ENCODE measurements at places on chromosomes 2 and 18.

GRCh38 chr2:216606551-216607276 lies 26.5 kb upstream of the IGFBP2 start:
- no peaks in the 10 kb centered on the region for H3K36me3 ChIP-seq
- H3K4me3 ChIP-seq = no peak overlapping the region
- DNase-seq = no peak
- H3K27ac ChIP-seq = no peak overlapping the region

DNA sequence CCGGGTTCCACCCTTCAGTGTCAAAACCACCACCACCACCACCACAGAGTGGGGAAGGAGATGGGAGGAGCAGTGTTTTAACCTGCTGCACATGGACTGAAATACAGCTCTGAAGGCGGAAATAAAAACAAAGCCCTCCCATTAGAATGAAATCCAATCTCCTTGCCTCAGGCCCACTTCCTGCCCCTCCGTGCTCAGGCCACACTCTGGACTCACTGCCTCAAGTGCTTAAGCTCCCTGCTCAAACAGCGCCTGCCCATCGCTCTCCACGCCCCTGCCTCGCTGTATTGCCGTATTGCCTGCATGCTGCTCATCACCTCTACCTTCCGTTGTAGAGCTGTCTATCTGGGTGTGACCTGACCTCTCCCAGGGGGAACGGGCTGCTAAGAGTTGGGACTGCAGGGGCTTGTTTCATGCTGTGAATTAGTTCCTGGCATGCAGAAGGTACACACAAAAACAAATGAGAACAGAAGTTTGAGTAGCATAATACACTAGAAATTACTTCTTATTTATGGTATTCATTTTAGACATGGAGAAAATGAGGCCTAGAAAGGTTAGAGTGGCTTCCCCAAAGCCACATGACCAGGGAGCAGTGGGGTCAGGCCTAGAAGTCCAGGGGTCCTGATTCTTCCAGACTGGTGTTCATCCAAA lies 31.6 kb upstream of the NEB start:
- H3K36me3 ChIP-seq = no peaks in the 10 kb centered on the region
- H3K4me1 ChIP-seq = no peaks in the 10 kb centered on the region
- no peak overlapping the region for H3K27ac ChIP-seq
- no peak for DNase-seq
- no peak overlapping the region for H3K4me3 ChIP-seq

- H3K4me1 ChIP-seq = peaks cover 4% of the 10 kb centered on the region
- H3K27ac ChIP-seq = no peak overlapping the region
- no peaks in the 10 kb centered on the region for H3K27me3 ChIP-seq
- no peak for DNase-seq
- H3K4me3 ChIP-seq = no peak overlapping the region
Observed at GRCh38 chr2:24883946-24884345, 36.1 kb downstream of the ADCY3 start.

- H3K4me1 ChIP-seq = peaks cover 11% of the 10 kb centered on the region
- H3K27ac ChIP-seq = no peak overlapping the region
- H3K27me3 ChIP-seq = no peaks in the 10 kb centered on the region
- DNase-seq = no peak
- no peak overlapping the region for H3K4me3 ChIP-seq
- no peaks in the 10 kb centered on the region for H3K36me3 ChIP-seq
Observed at GRCh38 chr2:42823744-42824453, 31.5 kb upstream of the HAAO start.

GRCh38 chr2:127590386-127591190 lies 55.1 kb downstream of the MYO7B start:
- H3K4me3 ChIP-seq = no peak overlapping the region
- no peaks in the 10 kb centered on the region for H3K27me3 ChIP-seq
- H3K27ac ChIP-seq = no peak overlapping the region
- H3K4me1 ChIP-seq = no peaks in the 10 kb centered on the region

DNA sequence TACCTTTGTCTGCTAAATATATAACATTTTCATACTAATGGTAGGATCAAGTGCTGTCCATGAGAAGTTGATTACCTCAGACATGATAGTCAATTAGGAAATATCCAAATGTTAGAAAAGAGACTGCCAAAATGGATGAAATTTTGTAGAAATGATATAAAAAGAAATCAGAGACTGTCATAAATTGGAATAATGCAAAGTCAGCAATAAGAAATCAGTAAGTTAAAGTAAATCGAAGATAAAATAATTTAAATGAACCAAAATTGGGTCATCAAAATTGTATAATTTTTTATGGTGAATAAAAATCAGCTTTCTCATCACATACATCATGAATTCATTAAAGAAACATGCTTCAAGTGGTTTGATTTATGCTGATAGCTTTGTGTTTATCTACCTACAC lies 165.3 kb upstream of the CDH2 start:
- H3K4me3 ChIP-seq = no peak overlapping the region
- no peaks in the 10 kb centered on the region for H3K4me1 ChIP-seq
- no peak for DNase-seq
- H3K36me3 ChIP-seq = no peaks in the 10 kb centered on the region
- H3K27ac ChIP-seq = no peak overlapping the region

GRCh38 chr2:28664120-28664842 lies 87.3 kb upstream of the PPP1CB start:
- no peaks in the 10 kb centered on the region for H3K27me3 ChIP-seq
- no peak for DNase-seq
- H3K27ac ChIP-seq = peak overlapping the region; percentile 80
- peak overlapping the region; percentile 40 for H3K4me3 ChIP-seq
- H3K36me3 ChIP-seq = no peaks in the 10 kb centered on the region
- peaks cover 51% of the 10 kb centered on the region for H3K4me1 ChIP-seq

DNA sequence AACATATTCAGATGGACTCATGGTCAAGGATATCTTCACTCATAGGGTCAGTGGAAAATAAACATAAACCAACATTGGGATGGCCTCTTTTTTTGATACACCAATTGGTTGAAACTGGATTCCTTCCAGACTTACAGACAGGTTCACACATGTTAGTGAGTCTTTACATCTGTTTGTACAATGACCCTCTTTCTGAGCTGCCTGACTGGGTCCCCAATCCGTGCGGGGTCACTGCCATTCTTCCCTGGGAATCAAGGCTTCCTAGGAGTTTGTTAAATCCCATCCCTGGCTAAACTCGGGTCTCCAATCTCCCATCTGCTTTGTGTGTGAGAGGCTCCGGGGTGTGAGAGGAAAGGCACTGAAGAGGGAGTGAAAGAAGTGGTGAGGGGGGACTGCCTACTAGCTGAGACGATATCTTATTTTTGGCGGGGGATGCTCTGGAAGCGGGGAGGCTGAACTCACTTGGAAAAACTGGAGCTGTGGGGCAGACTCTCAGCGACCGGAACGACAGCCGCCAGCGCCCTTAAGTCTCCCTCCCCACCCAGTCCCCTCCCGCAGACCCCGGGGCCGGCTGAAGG lies 487 bp downstream of the STARD6 start:
- H3K36me3 ChIP-seq = no peaks in the 10 kb centered on the region
- no peaks in the 10 kb centered on the region for H3K27me3 ChIP-seq
- H3K4me1 ChIP-seq = no peaks in the 10 kb centered on the region
- peak overlapping the region; percentile 56 for H3K4me3 ChIP-seq

- peak overlapping the region; percentile 69 for H3K27ac ChIP-seq
- no peaks in the 10 kb centered on the region for H3K4me1 ChIP-seq
- H3K27me3 ChIP-seq = no peaks in the 10 kb centered on the region
- H3K36me3 ChIP-seq = no peaks in the 10 kb centered on the region
Observed at GRCh38 chr2:203811491-203812221, 55.9 kb upstream of the CTLA4 start.

DNA sequence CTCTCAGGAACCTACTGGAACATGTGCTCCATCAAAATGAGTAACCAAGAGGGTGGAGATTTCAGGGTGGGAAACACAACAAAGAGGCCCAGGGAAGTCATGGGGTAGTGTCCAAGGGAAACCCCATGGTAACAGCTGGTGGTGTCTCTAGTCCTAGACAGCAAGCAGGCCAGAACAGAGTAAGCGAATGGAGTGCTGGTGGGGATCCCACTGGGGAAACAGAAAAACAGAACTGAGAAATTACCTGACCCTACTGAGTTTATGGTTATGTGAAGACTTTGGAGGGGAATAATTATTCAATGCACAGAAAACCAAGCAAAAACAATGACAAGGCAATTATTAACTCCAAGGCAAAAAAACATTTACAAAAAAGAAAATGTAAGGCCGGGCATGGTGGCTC lies 16.9 kb downstream of the ERCC3 start:
- peaks cover 30% of the 10 kb centered on the region for H3K36me3 ChIP-seq
- H3K27ac ChIP-seq = no peak overlapping the region
- DNase-seq = no peak
- no peaks in the 10 kb centered on the region for H3K4me1 ChIP-seq
- no peak overlapping the region for H3K4me3 ChIP-seq

DNA sequence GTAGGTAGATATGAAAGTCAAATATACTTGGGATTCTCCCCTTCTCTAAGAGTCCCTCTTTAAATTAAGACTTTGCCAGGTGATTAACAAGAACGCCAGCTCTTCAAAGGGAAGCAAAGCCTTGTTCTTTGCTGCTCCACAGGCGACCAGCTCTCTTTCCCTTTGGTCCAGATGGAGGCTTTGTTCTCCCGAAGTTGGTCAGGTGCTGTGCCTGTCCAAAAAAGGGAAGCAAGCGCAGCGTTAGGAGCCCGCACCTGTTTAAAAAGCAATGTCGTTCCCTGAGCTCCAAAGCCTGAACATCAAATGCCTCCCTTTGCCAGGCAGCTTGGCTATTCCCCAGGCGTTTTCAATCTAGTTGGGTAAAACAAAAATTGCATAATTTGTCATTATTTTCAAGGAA lies 1913.1 kb upstream of the PIK3C3 start:
- H3K27ac ChIP-seq = no peak overlapping the region
- H3K36me3 ChIP-seq = no peaks in the 10 kb centered on the region
- H3K4me1 ChIP-seq = no peaks in the 10 kb centered on the region
- H3K4me3 ChIP-seq = no peak overlapping the region
- no peak for DNase-seq
- H3K27me3 ChIP-seq = no peaks in the 10 kb centered on the region

DNA sequence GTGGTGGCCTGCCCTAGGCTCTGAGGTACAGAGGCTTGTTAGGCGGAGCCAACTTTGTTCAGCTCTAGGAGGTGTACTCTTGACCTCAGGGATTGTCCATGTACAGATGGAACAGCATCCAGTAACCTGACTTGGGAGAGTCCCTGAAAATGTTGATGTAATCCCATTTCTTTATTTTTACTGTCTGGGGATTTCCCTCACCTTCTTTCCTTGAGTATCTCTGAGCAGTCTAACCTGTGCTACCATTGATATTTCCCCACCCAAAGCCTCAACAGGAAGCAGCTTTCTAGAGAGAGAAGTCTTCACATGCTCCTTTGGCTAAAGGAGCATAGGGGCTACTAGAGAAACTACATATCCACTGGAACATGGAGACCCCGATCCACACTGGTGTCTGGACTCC lies 10.4 kb downstream of the IL36A start:
- no peak overlapping the region for H3K4me3 ChIP-seq
- DNase-seq = no peak
- no peaks in the 10 kb centered on the region for H3K27me3 ChIP-seq
- no peaks in the 10 kb centered on the region for H3K36me3 ChIP-seq
- H3K27ac ChIP-seq = no peak overlapping the region

DNA sequence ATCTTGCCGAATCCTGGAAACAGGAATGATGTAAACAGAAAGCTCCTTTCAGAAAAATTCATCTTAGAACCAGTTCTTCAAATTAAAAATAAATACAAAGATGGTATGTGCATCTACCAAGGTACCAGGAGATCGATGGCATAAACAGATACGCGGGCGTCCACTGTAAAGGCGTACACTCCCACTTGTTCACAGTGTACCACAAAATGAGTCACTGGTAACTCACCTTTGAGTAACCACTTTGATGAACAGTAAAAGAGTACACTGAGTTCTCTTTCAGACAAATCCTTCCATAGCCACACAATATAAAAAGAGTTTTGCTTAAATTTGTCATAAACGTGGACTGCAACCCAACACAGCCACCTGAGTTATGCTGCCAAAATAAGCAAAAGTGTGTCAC lies 128.3 kb downstream of the DNER start:
- no peak overlapping the region for H3K27ac ChIP-seq
- no peaks in the 10 kb centered on the region for H3K36me3 ChIP-seq
- peaks cover 12% of the 10 kb centered on the region for H3K4me1 ChIP-seq
- H3K27me3 ChIP-seq = peaks cover 65% of the 10 kb centered on the region
- H3K4me3 ChIP-seq = no peak overlapping the region

DNA sequence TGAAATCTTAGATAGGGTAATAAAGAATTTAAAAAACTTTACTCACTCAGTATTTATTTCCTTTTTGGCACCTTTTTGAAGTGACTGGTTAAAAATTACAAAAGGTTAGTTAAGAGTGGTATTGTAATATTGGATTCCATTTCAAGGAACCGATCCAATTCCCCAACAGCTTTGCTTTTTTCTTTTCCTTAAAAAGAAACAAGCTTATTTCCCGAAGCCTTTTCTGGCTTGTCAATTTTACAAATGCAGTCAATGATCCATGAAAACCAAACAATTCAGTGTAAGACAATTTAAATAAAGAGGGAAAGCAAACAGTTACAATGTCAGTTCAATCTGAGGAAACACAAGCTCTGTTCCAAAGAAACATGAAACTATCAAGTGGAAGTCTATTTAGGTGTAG lies 200.2 kb downstream of the RIT2 start:
- H3K4me3 ChIP-seq = no peak overlapping the region
- H3K27ac ChIP-seq = no peak overlapping the region
- no peak for DNase-seq
- no peaks in the 10 kb centered on the region for H3K36me3 ChIP-seq
- no peaks in the 10 kb centered on the region for H3K27me3 ChIP-seq
- no peaks in the 10 kb centered on the region for H3K4me1 ChIP-seq

- no peak overlapping the region for H3K4me3 ChIP-seq
- no peak overlapping the region for H3K27ac ChIP-seq
- H3K36me3 ChIP-seq = no peaks in the 10 kb centered on the region
- H3K4me1 ChIP-seq = no peaks in the 10 kb centered on the region
- H3K27me3 ChIP-seq = no peaks in the 10 kb centered on the region
Observed at GRCh38 chr2:81542119-81542518, 1237.6 kb upstream of the LRRTM1 start.

- no peak for DNase-seq
- H3K4me1 ChIP-seq = no peaks in the 10 kb centered on the region
- no peaks in the 10 kb centered on the region for H3K36me3 ChIP-seq
- H3K4me3 ChIP-seq = no peak overlapping the region
- H3K27me3 ChIP-seq = no peaks in the 10 kb centered on the region
Observed at GRCh38 chr2:3914241-3914640, 210.9 kb downstream of the DCDC2C start.

GRCh38 chr18:79519751-79520477 lies 124.2 kb downstream of the NFATC1 start:
- H3K36me3 ChIP-seq = no peaks in the 10 kb centered on the region
- DNase-seq = no peak
- no peak overlapping the region for H3K27ac ChIP-seq

DNA sequence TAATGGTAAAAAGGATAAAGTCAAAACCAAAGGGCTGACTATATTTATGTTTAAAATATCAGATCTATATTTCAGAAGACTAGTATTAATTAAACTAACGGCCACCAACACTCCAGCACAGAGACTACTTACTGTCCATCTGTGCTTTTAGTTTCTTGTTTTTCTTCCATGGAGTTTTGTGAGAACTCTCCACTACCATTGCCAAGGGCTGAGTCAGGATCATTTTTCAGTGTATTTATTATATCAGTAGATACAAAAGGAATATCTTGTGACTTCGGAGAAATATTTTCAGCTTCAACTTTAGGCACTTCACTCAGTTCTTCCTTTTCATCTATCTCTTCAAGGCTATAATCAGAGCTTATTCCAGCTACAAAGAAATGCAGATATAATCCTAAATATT lies 79.1 kb upstream of the GRB14 start:
- H3K27me3 ChIP-seq = no peaks in the 10 kb centered on the region
- no peak for DNase-seq
- H3K27ac ChIP-seq = no peak overlapping the region
- H3K4me1 ChIP-seq = no peaks in the 10 kb centered on the region
- no peak overlapping the region for H3K4me3 ChIP-seq
